ENCODE measurements at places on chromosomes 5 and 9. TPM values are rescaled to one million over a fixed set of nuclear protein-coding genes. Genes with fewer than 3 reads are reported as not detected.

GRCh38 chr5:157312492-157312891, 46.6 kb downstream of the CYFIP2 start:
- no peak for DNase-seq

DNA sequence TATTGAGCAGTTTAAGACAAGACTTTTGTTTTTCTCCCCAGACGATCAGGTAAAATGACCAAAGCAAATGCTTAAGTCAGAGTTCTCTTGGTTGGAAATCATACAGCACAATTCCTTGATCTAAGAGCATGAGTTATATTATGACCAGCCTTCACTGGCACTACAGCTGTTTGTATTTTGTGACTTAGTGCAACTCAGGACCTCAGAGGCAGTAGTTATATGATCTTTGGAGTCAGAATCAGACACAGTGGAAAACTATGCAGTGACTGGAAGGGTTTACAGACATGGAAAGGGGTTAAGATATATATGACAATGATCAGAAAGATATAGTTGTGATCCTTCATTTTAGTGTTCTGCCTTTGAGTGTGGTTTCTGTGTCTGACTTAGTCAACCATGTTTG, 24.3 kb downstream of the RAD23B start:
- no peak for DNase-seq

Gene NEURL1B
- 86.5 TPM for total RNA-seq

GRCh38 chr9:71308454-71308853, 187.0 kb upstream of the TRPM3 start:
- no peak for DNase-seq

Gene BASP1
- 26.3 TPM for total RNA-seq

Gene BBLN
- 117 TPM for total RNA-seq

Gene EPB41L4B
- 6.3 TPM for total RNA-seq

Measured in omental fat pad (tissue), 4 donors.